ENCODE measurements at places on chromosomes 3 and 15.

DNA sequence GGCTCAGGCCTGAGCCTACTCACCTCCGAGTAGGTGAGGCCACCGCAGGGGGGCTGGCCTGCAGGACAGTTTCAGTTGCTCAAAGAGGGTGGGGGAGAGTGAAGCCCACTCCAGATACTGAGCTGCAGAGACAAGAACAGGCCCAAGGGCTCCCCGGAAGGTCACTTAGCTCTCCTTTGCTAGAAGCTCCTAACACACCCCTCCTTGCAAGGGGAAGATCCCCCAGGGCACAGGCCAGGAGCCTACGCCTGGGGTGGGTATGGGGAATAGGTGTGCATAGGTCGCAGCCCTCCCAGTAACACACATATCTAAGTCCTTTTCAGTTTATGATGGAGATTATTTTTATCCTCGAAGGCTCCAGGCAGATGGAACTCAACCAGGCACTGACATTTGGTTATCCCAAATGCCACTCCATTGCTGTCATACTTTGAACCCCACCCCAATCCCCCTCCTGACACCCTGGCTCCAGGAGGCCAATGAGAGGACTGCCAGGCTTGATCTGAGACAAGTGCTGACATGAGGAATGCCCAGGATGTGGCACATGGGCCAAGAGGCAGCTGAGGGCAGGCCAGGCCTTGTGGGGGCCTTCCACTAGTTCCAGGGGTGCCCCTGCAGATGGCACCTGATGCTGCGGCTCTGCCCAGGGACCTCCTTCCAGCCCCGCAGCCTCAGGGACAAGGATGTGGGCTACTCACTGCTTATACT, 1.1 kb upstream of the MUSTN1 start:
- DNase-seq, result no peak

- DNase-seq, result no peak
These were observed 350.7 kb upstream of the LRRC3B start for GRCh38 chr3:26271848-26272247.

- DNase-seq, result no peak
These were observed 116.3 kb downstream of the TMCO5A start for GRCh38 chr15:38050529-38051448.

- DNase-seq, result no peak
These were observed 19.9 kb downstream of the TATDN2 start for GRCh38 chr3:10268116-10268515.

Measured in head of caudate nucleus (tissue), 42 donors.